ENCODE measurements at places on chromosomes 12 and 14.

DNA sequence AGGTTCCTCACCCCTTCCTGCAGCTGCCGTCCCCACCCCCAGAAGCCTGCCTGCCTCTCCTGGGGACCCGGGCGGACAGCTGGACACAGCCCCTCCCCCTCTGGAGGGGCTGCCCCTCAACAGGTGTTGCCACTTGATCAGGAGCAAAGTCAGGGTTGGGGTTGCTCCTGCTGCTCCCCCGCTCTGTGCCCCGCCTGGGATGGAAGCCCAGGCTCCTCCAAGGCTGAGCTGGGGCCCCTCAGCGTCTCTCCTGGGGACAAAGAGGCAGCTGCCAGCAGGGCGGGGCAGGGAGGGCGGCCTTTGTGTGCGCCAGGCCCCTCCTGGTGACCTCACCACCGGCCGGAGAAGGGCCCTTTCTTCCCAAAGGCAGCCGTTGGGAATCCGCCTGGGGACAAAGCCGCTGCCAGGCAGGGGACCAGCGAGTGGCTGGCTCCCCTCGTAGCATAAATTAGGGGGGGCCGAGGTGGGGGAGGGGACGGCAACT lies 13.7 kb downstream of the TRMT61A start:
- no peak for DNase-seq

DNA sequence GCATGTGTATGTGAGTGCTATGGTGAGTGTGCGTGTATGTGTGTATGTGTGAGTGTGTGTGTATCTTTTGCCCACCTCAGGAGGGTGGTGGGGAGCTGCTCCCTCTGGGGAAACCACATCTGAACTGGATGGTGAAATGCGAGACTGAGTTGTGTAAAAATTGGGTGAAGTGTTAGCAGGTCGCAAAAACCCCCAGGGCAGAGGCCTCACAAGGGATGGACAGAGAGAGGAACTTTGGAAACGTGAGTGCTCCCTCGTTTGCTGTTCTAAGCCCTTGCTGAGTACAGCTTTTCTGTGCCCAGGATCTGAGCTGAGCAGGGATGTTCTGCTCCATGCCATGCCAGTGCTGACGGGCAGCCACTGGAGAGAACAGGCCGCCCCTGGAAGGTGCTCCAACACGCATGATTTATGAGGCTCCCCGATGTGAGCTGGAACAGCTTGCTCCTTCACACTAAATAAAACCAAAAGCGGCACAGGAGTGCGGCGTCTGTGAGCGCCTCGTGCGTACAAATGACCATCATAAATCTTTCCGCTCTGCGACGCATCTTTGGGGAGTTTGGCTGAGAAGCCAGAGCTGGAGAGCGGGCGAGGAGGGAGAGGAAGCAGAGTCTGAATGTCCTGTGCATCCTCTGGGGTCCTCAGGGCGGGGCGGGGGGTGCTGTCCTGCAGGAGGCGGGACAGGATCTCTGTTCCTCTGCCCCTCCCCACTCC lies 14.1 kb upstream of the GALNT9 start:
- no peak for DNase-seq

- DNase-seq = no peak
Measured at GRCh38 chr12:127942981-127943380, 324.0 kb upstream of the TMEM132C start.

DNA sequence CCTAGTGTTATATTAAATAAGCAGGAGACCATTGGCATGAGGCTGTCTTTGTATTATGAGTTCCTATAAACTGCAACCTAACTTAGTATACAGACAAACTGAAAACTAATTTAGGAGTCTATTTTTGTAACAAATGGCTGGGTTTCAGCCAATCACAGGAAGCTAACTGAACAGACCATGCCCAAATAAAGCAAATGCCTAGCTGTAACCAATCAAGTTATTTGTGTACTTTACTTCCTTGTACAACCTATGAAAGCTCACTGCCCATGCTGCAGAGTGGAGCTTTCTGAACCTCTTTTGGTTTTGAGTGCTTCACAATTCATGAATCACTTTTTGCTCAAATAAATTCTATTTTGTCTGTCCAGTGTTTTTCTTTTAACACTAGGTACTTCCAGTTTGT lies 41.6 kb downstream of the GUCY2C start:
- no peak for DNase-seq

- DNase-seq = no peak
Measured at GRCh38 chr12:109247831-109248654, 61.0 kb downstream of the FOXN4 start.

GRCh38 chr12:28857369-28857768 lies 291.7 kb upstream of the FAR2 start:
- no peak for DNase-seq

DNA sequence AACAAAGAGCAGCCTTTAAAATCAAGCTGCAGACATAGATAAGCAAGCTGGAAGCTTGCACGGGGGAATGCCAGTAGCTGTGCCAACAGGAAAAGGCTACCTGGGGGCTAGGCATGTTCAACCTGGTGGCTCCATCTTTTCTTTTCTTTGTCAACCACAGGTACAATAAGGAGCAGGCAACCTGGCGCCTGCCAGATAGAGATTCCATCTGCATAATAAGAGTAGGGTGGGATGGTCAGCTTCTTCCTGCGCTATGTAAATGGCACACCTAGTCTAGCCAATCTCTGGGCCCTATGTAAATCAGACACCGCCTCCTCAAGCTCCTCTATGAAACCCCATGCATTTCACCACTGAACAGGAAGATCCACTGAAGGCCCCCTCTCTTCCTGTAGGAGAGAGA lies 87.4 kb upstream of the PKP2 start:
- DNase-seq = no peak

DNA sequence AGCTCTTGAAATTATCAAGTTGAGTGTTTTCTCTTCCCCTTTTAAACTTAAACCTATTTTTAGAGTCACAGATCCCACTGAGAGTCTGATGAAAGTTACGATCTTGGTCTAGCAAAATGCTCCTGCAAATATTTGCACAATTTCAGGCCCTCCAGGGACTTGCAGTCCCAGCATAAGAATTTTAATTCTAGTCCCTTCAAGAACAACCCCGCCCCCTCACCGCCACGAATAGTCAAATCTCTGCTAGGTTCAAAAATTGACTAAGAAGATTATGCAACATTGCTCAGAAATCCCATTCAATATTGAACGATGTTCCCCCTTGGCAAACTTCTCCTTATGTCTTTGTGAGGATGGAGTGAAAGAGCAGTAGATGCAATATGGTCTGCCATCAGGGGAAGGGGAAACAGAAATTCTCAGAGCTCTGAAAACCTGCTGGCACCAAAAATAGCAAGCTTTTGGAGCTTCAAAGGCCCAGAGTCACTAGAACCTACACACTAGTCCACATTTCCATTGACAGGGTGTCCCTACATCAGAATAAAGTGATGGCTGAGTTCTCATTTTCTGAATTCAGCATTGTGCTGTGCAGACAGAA lies 127.5 kb upstream of the CCDC175 start:
- no peak for DNase-seq

DNA sequence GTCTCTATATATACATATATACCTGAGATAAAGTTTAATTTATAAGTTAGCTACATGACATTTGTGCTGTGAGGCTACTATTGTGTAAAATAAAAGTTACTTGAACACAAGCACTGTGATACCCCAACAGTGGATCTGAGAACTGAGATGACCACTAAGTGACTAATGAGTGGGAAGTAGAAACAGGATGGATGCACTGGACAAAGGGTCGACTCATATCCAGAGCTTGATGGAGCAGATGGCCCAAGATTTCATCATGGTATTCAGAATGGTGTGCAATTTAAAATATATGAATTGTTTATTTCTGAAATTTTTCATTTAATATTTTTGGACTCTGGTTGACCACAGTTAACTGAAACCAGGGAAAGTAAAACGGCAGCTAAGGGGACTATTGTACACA lies 908.6 kb upstream of the MDGA2 start:
- no peak for DNase-seq

GRCh38 chr14:89424241-89424640 lies 7.2 kb upstream of the FOXN3 start:
- no peak for DNase-seq

GRCh38 chr12:112946236-112947000 lies 8.1 kb downstream of the OAS3 start:
- DNase-seq = no peak

GRCh38 chr12:55957106-55957859 lies 8.6 kb downstream of the PMEL start:
- DNase-seq = no peak

DNA sequence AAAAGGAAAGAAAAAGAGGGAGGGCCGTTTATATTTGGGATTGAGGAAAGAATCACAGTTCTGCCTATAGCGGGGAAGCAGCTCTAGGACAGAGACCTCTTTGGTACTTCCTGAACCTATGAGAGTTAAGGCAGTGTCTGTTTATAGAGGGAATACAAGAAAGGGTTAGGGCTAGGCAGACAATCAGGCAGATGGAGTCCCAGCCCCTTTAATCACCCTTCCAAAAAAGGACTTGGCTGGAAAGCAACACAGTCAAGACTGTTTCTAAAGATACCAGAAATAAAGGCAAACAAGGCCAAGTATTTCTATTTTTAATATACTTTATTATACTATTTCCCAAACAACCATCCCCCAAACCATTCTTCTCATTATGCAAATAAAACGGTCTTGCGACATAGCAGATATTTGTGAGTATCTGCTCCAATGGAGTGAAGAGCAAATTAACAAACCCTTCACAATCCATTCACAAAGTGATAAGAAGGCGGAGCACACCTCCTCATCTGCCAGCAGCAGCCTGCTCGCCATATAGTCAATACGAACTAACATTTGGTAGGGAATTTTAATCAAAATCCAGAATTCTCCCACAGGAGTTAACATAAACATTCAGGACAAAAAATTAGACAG lies 697 bp upstream of the GRIP1 start:
- no peak for DNase-seq

GRCh38 chr12:104929977-104930376 lies 28.1 kb downstream of the SLC41A2 start:
- DNase-seq = no peak

DNA sequence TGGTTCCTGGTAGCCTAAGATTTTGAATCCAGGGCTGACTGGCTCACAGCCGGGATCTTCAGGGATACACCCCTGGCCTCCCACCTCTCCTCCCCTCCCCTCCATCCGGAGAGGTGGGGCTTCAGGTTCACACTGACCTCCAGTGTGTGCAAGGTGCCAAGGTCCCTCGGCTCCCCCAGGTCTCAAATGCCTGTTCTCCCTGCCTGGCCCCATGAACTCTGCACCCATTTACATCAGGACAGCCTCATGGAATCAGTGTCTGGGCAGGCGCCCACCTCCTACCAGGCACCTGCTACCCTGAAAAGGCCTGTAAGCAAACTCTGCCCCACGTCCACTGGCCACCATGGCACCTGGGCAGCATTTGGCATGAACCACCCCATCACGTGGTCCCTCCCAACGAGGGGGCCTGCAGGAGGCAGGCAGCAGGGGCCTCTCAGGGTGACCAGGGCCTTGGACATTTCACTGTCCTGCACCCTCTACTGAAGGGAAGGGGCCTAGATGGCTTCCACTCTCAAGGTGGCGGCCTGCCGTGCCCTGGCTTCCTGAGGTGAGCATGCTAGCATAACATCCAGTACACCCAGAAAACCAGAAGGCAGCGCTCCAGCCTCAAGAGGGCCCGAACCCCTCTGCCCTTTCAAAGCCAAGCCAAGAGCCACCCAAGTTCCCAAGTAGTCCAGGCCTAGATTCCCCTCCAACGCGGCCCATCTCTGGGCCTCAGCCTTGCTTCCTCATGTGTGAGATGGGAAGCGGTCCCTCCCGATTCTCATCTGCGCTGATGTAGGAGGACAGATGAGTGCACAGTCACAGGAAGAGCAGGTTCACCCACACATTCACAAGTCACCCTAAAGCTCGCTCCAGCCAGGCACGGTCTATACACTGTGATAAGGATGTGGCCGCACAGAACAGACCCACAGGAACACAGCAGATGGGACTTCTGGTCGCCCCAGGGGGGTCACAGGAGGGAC lies 37.3 kb downstream of the CCDC85C start:
- DNase-seq = no peak

DNA sequence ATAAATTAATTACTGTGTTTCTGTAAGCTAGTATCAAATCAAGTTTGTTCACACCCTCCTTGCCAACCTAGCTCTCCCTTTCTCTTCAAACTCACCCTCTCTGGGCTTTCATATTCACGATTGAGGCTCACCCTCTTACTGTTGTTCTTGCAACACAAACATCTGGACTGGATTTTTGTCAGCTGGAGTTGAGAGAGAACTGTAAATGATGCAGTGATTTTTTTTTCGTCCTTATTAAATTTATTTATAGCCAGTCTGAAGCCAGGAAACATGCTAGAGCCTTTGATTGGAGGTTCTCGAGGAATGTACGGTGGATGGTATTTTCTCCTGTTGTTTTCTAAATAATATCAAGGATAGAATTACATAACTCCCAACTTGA lies 485.1 kb downstream of the ZFP36L1 start:
- DNase-seq = no peak

DNA sequence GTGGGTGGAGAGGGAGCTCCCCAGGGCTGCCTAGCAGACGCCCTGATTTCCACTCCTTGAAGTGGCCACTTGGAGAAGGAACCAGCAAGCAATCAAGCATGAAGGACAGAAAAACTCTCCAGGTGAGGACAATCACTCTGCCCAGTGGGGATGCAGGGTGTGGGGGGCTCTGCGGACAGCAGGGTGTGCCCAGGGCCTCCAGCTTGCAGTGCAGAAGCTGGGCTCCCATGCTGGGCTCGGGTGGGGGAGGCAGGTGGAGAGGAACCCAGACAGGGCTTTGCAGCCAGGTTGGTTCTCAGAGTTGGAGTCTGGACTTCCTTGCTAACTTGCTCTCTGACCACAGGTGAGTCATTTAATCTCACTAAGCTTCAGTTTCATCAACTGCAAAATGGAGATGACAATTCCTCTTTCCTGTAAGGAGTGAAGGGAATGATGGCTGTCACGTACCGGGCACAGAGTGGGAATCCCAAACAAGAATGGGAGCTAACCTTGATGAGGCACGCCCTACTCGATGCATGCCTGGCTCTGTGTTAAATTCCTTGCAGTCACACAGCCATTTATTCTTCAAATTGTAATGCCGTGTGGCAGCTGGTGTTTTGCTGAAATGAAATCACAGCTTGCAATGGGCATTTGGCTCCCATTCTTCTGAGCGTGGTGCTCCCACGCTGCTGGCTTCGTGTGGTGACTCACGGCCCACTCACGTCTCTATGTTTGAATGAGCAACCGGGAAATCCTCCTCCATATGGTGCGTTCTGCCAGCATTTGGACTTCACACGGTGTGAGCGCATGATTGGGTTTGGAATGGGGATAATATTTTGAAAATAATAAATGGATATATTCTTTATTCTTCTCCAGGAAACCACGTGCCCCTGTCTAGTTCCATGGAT lies 75.2 kb downstream of the PRIMA1 start:
- DNase-seq = no peak

DNA sequence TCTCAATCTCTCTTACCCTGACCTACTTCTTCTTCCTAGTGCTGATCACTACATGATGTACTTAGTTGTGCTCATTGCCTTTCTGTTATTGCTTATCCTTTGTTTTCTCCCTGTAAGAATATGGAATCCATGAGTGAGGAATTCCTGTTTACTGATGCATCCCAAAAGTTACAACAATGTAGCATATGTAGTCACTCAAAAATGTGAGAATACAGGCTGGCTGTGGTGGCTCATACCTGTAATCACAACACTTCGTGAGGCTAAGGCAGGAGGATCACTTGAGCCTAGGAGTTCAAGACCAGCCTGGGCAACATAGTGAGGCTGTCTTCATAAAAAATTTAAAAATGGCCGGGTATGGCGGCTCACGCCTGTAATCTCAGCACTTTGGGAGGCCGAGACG lies 8.0 kb upstream of the WDR20 start:
- DNase-seq = no peak

GRCh38 chr12:101823891-101824290 lies 6.9 kb downstream of the GNPTAB start:
- DNase-seq = peak; percentile 99

- DNase-seq = no peak
Measured at GRCh38 chr12:3409662-3410061, 81.3 kb upstream of the PRMT8 start.

All from Kasumi-1 (cell line).